ENCODE measurements at places on chromosomes 11 and 22. TPM values are rescaled to one million over a fixed set of nuclear protein-coding genes. Genes with fewer than 3 reads are reported as not detected.

The CCDC116 gene
- total RNA-seq: 0.27 TPM

- DNase-seq: no peak
These were observed 112.1 kb upstream of the OR4B1 start for GRCh38 chr11:48104568-48104924.

GRCh38 chr11:3929232-3929631 lies 73.8 kb downstream of the STIM1 start:
- no peak for DNase-seq

DNA sequence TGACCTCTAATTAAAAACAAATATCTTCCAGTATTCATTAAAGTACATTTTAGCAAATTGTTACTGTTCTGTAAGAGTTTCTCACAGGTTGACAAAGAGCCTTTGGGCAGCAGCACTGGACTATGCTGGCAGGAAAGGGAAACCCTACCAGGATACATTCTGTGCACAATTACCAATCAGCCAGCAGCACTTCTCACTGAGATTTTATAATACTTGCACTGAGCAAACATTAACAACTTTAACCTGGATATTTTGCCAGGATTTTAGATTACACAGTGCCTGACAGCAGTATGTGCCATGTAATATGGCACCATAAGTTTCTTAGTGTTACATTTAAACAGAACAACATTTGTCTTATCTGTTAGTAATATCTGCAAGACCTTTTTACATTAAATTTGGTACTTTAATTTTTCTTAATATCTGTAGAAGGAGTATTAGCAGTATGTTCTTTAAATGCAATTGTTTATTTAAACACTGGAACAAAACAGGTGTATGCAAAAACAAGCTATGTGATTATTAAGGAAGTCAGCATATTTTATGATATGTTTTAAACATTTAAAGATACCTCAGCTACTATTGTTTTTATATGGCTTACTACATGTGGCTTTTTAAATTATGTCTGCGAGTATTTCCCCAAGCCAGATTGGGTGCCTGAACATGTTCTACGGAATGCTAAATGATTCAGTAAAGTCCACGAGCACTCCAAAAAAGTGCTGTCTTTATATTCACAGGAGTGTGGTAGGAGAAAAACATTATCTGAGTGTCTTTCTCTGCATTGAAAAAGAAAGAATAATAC lies 699.0 kb upstream of the LUZP2 start:
- DNase-seq: no peak

DNA sequence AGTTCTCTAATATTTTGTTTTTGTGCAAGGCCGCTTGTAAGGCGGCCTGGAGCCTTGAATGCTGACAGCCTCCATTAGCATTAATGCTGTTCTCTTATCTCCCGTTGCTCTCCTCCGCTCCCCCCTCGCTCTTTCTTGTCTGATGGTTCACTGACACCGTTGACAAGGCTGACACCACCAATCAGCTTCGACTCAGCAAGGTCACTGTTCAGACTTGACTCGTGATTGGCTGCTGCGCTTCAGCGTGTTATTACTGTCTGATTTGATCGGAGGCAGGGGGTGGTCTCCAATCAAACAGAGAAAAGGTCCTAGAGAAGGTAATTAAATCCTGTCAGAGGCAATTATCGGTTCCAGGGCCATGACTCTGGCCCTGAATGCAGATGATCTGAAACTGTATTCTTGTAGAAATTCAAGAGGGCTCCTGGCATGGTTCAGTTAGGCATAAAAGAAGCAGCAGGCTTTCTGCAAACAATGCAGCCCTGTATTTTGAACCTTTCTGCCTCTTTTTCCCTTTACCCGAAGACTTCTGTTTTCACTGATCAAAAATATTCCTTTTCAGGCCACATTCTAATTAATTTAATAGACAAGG lies 49.3 kb upstream of the MPPED2 start:
- no peak for DNase-seq

DNA sequence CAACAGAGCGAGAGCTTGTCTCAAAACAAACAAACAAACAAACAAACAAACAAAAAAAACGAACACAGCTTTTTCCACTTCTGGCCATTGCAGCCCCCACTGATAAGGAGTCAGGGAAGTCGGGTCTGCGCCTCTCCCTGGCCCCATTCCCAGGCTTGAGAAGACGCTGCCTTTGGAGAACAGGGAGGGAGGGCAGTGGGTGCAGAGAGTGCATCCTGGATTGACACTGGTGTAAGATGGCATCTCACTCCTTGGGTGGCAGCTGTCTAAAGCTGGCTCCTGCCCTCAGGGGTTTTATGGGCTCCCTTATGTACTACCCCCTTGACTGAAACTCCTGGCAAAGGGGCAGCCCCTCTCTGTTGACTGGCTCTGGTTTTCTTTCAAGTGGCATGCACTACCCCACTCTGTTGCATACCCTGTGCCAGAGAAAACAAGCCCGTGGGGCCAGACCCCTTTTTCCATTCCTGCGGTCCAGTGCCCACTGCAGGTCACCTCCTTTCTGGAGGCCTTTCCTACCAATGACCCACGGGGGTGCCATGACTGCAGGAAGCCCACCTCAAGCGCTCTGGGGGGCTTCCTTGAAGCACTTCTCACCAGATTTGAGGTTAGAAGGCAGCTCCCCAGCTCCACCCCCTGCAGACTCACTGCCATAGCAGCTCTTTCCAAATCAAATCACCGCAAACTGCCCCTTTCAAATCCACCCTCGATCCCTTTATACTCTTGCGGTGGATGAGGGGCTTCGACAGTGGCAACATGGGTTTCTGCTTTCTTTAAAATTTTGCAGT lies 12.7 kb downstream of the DRAP1 start:
- DNase-seq: no peak

DNA sequence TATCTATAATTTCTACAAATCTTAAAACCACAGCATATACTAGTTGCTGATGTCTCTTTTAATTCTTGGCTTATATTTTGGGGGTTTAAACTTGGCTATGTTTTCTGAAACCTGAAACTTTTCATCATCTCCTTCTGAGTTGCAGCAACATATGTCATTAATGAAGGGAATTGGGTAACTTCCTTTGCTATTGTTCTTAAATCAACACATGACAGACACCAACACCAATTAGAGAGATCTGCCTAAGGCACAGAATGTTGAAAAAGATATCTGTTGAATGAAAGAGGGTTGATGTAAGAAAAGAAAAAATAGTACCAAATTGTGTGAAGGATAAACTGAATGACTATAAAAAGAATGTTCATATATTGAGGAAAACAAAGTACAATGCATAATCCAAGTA lies 10.3 kb upstream of the GAS2 start:
- no peak for DNase-seq

The MRGPRF gene
- total RNA-seq: not detected

The HEPACAM gene
- total RNA-seq: not detected

DNA sequence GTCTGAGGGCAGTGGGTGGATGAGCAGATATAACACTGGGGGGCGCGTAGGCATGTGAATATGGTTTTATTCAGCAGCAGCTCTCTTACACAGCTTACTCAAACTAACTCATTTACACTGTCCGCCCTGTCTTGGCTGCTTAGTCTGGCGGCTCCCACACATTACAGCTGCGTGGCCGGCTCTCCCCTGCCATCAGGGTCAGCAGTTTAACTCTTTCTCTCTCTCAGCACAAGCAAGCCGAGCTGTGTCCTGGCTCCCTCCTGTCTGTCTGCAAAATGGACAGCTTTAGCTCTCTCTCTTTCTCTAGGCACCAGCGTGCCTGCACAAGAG lies 1310.1 kb upstream of the RAG2 start:
- no peak for DNase-seq
